ENCODE measurements at places on chromosomes 13 and 19.

- DNase-seq = no peak
Measured at GRCh38 chr19:13985771-13986347, 20.3 kb downstream of the RFX1 start.

DNA sequence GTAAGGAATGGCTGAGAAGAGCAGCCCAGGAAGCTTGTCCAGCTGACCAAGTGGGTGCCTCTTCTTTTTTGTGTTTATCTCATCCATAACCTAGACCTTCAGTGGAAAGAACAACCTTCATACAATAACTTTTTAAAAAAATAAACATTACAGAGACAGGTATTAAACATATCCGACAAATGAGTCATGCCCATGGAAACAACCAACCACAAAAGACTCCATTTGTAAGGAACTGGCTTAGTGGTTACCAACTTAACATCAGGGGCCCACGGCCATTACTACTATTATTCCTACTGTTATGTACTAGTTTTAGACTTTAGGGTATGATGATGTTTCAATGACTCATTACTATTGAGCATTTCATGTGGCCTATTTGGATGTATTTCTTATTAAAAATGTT is 191.7 kb upstream of the SERP2 start:
- DNase-seq = no peak

DNA sequence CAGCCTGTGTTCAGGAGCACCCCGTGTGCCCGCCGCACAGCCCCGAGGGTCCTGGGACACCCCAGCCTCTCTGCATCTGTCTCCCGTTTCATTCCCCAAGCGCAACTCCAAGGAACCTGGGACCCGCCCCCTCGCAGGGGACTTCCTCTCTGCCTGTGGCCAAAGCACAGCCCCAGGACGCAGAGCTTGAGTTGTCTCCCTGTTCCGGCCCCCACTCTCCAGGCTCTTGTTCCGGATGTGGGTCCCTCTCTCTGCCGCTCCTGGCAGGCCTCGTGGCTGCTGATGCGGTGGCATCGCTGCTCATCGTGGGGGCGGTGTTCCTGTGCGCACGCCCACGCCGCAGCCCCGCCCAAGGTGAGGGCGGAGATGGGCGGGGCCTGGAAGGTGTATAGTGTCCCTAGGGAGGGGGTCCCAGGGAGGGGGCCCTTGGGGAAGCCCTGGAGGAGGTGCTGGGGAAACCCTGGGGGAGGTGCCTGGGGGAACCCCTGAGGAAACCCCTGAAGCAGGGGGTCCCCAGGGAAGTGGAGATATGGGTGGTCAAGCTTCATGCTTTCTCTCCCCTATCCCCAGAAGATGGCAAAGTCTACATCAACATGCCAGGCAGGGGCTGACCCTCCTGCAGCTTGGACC is 1.3 kb downstream of the HCST start:
- no peak for DNase-seq

DNA sequence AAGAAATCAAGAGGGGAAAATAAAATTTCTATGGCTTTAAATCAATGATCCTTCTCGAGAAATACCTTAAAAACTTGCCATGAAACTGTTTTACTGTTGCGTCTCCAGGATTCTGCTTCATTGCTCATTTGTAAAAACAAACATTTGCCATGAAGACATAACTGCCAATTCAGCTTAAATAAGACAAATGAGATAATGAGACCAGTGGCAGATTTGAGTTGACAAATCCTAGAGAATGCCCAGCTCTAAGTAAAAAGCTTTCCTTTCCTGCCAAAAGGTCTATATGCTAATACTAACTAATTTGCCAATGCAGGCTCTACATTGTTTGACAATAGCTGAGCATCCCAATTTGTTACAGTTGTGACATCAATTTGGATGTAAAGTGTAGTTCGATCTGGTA is 400.5 kb upstream of the PCDH9 start:
- DNase-seq = no peak

- no peak for DNase-seq
Measured at GRCh38 chr13:59459972-59460371, 703.8 kb downstream of the DIAPH3 start.

DNA sequence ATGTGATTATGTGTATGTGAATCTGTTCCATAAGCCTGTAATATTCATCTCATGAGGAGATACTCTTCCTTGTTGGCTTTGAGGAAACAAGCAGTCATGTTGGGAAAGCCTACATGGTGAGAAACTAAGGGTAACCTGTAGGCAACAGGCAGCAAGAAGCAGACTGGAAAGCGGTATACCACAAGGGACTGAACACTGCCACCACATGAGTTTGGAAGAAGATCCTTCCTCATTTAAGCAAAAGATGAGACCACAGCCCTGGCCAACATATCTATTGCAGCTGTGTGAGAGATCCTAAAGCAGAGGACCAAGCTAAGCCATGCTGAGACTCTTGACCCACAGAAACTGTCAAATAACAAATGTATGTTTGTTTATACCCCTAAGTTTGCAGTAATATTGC is 134.8 kb downstream of the B3GLCT start:
- DNase-seq = no peak

GRCh38 chr19:19900139-19900728 is 512 bp upstream of the ZNF93 start:
- no peak for DNase-seq

GRCh38 chr13:101451641-101452040 is 834 bp upstream of the ITGBL1 start:
- DNase-seq = no peak

DNA sequence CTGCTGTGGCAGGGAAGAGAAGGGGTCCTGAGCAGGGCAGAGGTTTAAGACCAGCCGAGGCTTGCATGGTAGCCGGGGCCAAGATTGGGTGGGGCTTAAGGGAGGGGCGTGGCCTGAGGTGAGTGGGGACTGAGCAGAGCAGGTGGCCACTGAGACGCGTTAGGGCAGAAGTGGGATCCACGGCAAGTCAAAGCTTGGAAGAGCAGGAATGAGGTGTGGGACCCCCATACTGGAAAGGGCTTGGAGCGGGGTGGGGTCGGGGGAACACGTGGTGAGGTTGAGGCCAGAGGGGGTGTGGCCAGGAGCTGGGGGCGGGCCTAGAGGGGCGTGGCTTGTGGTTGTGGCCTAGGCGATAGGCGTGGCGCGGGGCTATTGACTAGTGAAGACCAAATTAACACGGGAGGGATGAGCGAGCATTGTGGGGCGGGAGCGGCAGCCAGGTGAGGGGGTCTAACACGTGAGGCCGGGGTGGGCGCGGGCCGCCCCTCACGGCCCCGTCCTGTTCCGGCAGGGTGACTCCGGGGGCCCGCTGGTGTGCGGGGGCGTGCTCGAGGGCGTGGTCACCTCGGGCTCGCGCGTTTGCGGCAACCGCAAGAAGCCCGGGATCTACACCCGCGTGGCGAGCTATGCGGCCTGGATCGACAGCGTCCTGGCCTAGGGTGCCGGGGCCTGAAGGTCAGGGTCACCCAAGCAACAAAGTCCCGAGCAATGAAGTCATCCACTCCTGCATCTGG is 3.3 kb downstream of the CFD start:
- DNase-seq = no peak

GRCh38 chr13:86710896-86711295 is 911.7 kb upstream of the SLITRK6 start:
- DNase-seq = no peak

- peak; percentile 88 for DNase-seq
Measured at GRCh38 chr19:17260842-17261325, 3.7 kb downstream of the USHBP1 start.

- no peak for DNase-seq
Measured at GRCh38 chr19:52007451-52007805, 583 bp downstream of the ZNF615 start.

DNA sequence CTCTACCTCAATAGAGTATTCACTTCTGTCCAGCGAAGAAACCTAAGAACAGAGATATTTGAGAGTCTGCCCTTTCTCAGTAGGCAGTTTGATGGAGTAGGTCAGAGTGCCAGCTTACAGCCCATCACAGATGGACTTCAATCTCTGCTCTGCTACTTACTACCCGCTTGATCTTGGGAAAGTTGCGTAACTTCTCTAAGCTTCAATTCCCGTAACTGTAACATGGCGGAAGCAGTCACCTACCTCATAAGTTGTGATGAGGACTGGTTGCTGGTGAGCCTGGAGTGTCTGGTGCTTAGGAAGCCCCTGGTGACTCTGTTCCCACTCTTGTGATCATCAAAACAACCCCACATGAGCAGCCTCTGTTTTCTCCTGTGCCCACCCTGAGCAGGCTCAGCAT is 31.0 kb downstream of the AMER2 start:
- DNase-seq = no peak

- no peak for DNase-seq
Measured at GRCh38 chr19:48918801-48919247, 14.7 kb upstream of the DHDH start.

- DNase-seq = no peak
Measured at GRCh38 chr19:56112313-56112709, 8.8 kb downstream of the ZNF787 start.

DNA sequence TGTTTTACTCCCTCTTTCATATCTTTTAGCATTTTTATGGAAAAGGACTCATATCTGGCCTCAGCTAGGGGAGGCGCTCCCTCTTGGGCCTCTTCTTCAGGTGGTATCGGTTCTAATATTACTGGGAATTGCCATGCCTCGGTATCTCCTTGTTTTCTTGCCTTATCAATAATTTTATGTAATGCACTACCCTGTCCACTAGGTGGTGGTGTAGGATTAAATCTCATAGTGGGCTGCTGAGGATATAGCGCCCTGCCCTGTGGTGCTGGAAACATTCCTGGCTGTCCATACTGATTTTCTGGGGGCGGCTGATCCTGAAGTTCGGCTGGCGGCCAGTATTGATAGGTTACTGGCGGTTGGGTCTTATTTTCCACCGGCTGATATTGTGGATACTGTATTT is 35.8 kb downstream of the ZNF420 start:
- no peak for DNase-seq

GRCh38 chr19:33194886-33195644 is 935 bp downstream of the LRP3 start:
- peak; percentile 22 for DNase-seq

DNA sequence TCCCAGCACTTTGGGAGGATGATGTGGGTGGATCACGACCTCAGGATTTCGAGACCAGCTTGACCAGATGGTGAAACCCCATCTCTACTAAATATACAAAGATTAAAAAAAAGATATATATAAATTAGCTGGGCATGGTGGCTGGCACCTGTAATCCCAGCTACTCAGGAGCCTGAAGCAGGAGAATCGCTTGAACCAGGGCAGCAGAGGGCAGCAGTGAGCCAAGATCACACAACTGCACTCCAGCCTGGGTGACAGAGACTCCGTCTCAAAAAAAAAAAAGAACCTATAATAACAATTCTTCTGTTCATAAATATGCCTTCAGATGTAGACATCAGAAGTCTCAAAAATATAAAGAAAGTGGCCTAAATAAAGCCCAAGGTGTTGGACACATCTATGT is 7.6 kb downstream of the ZNF737 start:
- DNase-seq = no peak

DNA sequence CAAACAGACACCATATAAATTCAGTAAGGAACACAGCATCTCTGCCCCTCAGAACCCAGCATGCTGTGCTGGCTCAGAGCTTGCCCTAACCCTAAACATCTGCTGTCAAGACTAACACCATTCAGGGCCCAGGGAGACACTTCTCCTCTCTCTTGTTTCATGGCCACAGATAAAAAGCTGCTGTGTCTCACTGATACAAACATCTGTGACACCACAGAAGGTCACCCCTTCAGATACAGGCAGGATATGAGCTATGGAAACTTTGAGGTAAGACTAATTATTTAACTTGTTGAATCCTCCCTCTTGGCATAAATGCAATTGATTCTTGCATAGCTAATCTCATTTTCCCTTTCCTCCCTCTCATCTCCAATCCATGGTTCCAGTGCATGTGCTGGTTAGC is 61.6 kb upstream of the GPR12 start:
- DNase-seq = no peak

DNA sequence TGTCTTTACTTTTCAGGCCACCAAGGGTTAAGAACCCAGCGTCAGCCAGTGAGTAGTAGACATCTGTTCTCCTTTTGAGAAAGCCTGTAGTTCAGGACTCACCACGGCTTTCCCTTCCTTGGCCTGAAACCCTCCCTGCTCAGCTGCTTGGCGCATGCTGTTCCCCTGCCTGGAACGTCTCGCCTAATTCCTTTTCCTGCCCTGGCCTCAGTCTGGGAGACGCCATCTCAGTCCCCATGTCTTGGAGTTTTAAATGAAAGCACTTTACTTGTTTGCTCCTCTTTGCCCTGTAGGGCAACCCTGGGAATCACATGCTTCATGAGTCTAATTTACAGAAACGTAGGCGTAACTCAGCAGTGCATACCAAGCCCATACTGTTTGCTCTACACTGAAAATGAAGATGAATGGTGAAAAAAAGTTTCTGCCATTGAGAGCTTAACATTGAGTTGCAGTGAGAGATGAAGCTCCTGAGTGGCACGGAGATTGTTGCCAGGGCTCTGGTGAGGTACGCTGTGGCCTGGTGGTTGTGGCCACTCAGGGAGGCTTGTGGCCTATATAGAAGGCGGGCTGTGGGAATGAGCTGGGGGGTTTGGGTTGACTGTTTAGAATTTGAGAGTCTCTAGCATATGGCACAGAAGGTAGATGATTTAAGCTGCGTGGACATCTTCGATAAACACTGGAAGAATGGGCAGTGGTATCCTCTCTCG is 52.8 kb downstream of the GATAD2A start:
- no peak for DNase-seq

DNA sequence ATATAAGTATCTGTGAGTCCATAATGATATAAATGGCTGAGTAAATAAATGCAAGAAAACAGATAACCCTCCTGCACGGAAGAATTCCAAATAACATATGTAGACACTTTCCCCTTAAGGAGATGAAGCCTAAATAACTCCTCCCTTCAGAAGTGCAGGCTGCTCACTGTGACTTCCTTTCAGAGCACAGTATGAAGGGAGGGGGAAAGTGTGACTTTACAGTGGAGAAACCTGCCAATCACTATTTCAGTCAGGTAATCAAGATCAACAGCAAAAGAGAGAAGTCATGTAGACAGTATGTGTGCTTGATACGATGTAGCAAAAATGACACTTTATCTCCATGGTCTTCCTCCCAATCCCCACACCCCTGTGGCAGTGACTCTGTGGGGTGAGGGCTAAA is 7.1 kb downstream of the GGACT start:
- DNase-seq = no peak

GRCh38 chr13:98997738-98998641 is 20.1 kb upstream of the DOCK9 start:
- DNase-seq = peak; percentile 20

DNA sequence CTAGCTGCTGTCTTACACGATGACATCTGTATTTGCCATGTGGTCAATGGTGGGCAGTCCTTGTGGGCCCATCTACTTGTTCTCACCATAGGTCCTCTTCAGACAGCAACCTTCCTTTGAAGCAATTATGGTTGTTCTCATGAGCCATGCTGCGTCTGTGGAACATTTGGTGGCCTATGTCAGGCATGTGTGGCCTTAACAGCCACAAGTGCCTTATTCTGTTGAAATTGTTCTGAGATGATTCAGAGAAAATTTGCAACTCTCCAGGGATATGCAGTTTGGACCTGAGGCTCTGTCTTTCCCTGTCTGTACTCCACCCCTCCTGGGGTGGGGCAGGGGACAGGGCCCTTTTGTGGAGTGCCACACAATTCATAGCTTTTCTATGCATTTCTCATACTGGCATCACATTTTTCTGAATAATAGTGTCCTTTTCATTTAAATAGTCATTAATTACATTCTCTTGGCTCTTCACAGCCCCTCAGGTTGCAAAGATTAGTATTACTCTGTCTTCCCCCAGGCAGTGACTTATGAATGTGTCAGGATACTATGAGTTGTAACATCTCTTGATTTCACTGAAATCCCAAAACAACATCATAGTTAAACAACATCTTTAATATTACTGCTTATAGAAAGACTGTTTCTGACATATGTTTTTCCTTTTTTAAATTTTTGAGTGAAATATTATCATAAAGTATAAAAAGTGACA is 102.1 kb downstream of the ITGBL1 start:
- DNase-seq = no peak

All from LoVo (cell line).